ENCODE measurements at places on chromosomes 5 and 9. TPM values are rescaled to one million over a fixed set of nuclear protein-coding genes. Genes with fewer than 3 reads are reported as not detected.

GRCh38 chr5:95634081-95634480 lies 12.5 kb upstream of the RFESD start:
- DNase-seq, result no peak

DNA sequence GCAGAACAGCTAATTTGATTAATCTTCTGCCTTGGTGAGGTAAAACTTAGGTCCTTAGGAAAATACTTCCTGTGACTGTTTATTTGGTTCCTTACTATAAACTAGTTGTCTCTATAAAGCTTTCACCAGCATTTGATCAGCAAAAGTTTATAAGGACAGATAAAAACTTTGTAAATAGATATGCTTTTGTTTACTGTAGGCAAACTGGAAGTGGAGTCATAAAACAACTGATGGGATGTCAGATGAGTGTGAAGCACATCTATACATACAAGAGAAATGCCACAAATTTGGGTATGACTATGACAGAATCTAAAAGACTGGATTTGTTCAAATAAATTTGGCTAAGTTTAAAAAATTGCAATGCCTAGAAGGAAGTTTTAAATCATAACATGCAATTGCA lies 5.5 kb downstream of the PTGER4 start:
- no peak for DNase-seq

GRCh38 chr5:95102687-95103086 lies 182.2 kb downstream of the MCTP1 start:
- DNase-seq, result no peak

GRCh38 chr9:120156376-120156775 lies 423.6 kb downstream of the CDK5RAP2 start:
- DNase-seq, result no peak

DNA sequence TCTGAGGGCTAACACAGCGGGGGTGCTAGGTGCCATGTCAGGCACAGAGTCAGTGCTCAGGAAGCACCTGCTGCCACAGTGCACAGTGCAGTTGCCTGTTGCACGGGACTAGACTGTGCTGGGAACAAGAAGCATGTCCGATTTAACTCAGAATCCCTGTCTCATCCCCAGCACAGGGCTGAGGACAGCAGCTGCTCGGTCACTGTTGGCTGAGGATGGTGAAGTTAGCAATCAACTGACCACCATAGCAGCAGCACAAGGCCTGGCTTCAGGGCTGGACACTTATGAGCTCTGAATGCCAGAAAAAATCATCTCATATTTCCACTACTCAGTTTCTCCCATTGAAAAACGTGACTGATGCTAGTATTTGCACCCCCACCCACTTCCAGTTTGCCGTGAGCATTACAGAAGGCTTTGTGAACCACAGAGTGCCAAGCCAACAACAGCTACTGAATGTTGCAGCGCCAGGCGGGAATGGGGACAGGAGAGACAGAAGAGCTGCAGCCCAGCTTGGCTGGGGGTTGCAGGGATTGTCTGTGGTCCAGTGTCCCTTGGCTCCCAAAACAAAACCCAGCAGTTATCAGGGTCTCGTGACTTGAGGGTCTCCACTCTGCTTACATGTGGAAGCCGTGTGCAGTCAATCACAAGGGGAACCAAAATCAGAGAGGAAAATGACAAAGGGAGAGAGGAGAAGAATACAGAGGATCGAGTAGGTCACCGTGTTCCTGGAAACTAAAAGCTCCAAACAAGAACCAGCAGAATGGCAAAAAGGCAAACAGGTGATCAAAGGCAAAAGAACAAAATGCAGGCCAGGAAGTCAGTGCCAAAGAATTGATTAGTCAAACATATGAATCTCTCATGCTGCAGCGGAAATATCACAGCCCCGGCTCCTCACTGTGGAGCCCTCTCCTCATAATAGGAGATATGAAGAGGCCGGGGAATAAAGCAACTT lies 155.6 kb downstream of the CRB2 start:
- DNase-seq, result no peak

GRCh38 chr9:12640016-12640587 lies 53.1 kb upstream of the TYRP1 start:
- DNase-seq, result no peak

DNA sequence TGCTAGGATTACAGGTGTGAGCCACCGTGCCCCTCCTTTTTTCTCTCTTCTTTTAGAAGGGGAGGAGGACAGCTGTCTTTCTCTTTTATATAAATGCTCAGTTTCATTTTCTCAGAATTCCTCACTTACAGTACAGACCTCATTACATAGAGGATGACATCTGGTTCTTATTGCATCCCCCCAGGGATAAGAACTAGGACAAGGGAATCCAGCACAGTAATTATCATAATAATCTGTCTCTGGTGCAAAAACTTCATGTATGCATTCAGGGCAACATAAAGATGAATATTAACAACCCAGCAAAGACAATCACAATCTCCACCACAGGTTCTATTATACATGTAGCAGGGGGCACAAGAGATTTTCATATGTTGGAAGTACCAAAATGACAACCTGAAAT lies 5.1 kb downstream of the SPZ1 start:
- DNase-seq, result no peak

DNA sequence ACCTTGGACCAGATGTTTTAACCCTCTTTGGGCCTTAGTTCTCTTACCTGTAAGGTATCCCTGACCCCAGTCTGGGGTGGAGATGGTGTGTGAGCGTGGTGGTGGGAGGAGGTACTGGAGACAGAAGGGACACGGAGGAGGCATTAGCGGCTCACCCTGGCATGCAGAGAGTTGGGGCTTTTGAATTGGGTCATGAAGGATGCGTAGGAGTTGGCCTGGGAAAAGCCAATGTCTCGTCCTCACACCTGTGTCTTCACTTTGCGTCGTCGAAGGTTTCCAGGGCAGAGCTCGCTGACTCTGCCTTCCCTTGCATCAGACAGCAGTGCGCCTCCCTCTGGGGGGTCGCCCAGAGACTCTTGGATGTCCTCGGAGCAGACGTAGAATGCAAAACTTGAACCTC lies 11.2 kb downstream of the RXRA start:
- DNase-seq, result no peak

GRCh38 chr9:113879318-113879717 lies 3.2 kb downstream of the ZNF618 start:
- DNase-seq, result no peak

The PIP5K1B gene
- total RNA-seq, result 0.74 TPM

The CCNH gene
- total RNA-seq, result 151 TPM

The TMEM232 gene
- 2.5 TPM for total RNA-seq

The RNF180 gene
- 13.0 TPM for total RNA-seq

The NUTM2F gene
- not detected for total RNA-seq

The CD14 gene
- total RNA-seq, result 224 TPM

All from mesenteric fat pad (tissue), 1 donor.